Stromal cell of bone marrow (primary cell): ENCODE measurements at places on chromosomes 1 and 21.
A peak's percentile ranks its signal among the peaks of the same experiment; 100 is the strongest.

- peak; percentile 71 for DNase-seq
These were observed 292.4 kb downstream of the PTBP2 start for GRCh38 chr1:97013941-97014340.

GRCh38 chr21:27448960-27449359 lies 482.1 kb upstream of the ADAMTS5 start:
- DNase-seq = no peak

DNA sequence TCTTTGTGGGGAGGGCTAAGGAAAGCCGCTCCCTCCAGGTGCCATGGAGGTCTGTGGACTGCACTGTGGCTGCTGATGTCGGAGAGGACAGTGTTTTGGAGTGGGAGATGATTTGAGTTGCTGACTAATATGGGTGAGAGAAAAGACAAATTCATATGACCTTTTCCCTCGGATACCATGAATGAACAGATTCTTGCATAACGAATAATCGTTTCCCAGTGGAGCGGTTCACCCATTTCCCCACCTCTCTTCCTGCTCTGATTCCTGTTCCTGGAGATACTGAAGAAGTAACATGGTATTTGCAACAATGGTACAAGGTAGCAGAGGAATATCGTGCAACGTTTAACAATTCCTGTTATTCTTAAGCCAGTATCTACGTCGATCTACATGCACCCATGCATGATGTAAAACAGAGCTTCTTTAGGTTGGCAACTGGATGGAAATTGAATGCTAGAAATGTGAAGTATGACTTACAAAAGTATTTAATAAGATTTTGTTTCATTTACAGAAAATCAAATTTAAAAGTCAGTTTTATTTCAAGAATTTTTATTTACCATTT lies 227.1 kb downstream of the TOMM20 start:
- DNase-seq = no peak

- DNase-seq = no peak
These were observed 49.8 kb downstream of the ADAMTS1 start for GRCh38 chr21:26795412-26795805.

DNA sequence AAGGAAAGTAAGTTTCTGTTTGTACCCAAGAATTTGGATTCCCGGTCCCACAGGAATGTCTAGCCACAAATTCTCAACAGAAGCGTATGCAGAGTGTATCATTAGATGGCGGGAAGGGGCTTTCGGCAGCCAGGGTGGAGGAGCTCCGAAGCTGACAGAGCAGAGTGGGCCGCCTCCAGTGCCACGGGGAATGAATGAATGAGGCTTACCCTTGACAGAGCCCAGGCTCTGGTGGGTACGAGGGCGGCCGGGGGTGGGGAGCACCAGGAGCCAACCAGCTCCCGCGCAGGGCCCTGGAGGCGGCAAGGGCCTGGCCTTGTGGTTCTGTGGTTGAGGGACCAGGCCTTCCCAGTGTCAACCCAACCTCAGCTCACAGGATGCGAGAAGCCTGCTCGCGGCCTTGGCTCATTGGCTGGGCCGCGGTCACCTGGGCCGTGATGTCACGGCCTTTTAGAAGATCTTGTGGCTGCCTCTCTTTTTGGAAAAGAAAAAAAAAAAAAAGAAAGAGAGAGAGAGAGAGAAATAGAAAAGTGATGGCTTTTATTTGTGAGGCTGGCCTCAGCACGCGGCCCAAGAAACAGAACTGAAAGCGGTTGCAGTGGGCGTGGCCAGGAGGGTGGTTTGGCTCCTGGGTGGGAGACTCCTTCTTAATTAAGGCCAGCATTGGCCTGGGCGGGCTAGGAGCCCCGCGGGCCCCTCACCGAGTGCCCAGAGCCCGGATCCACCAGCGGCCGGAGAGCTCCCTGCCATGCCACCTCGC lies 34.9 kb upstream of the RUNX3 start:
- DNase-seq = peak; percentile 72

DNA sequence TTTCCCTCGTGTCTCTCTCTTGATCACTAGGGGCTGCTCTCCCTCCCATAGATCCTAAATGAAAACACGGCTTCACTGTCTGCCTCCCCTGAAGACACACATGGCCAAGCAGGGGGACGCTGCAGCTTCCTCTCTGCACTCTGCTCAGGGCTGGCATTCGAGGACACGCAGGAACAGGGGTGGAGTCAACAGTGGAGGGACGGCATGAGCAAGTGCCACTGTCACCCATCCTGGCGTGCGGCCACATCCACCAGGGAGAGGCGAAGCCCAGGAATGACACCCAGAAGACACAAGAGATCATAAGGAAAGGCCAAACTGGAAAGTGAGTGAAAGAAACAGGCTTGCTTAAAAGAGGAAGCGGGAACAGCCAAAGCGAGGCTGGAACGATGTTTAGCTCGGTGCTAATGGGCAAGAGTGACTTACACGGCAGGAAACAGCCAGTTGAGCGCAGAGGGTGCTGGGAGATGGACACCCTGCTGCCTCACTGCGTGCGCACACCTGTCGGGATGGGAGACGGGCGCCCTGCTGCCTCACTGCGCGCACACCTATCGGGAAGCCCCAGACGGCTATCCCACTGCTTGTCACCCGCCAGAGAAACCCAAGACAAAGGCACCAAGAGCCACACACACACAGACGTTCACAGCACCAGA lies 13.6 kb upstream of the C1QTNF12 start:
- DNase-seq = no peak

DNA sequence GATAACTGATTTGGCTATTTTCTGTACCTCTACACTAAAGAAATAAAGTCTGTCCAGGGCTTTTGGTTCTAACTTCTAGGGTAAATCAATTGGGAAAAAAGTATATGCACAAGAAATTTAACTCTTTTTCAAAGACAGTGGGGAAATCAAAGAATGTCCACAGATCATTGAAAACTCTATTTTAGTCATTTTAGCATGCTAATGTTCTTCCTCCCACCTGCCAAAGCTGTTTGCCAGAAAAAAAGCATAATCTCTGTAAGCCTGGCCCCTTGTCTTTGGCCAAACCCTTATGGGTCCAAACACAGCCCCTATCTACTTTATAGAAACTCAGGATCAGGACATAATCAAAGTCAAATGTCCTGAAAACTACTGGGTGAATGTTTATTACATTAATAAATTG lies 302.2 kb upstream of the ESRRG start:
- no peak for DNase-seq

GRCh38 chr1:7885513-7886404 lies 32.9 kb upstream of the UTS2 start:
- no peak for DNase-seq

DNA sequence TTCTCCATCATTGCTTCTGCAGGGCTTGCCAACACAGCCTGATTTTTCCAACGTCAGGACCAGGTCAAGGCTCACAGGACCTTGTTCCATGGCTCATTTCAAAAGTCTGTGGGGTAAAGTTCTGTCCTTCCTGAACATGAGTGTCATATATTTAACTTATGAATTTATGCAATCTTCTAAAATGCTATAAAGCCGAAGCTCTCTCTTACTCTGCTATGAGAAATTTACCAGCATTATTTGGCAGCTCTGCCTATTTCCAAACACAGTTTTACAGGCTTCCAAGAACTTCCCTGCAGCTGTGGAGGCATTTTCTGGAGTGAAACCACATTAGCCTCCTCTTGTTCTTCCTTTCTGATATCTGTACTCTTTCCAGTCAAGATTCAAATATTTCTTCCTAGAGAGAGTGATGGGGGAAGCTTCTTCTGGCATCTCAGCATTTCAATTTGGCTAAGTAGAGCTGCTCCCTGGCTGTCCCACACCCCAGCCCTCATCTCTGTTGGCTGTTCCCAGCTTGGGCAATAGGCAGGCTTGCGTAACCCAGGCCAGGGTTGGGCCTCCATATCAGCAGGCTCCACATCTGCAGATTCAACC lies 15.6 kb upstream of the HMGCS2 start:
- peak; percentile 39 for DNase-seq

DNA sequence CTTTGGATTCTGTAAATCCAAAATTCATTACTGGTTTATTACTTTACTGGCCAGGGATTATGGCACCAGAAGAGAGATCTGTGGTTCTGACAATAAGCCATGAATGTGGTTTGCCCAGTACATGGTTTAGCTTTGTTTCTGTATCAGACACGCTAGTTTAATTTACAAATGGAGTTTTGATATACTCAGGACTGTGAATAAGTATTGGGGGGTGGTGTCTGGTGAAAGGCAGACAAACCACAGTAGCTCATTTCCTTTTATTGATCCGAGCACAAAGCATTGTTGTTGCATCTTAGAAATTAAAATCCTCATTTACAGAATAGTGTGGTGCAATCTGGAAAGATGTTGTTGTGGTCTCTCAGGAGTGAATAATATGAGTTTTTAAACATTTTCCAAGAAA lies 96.0 kb downstream of the ST6GALNAC3 start:
- no peak for DNase-seq

GRCh38 chr1:98887507-98887906 lies 117.2 kb downstream of the PLPPR5 start:
- no peak for DNase-seq

- DNase-seq = no peak
These were observed 372.6 kb downstream of the AGBL4 start for GRCh38 chr1:49651136-49651535.

GRCh38 chr1:105485207-105485606 lies 1571.3 kb upstream of the PRMT6 start:
- peak; percentile 67 for DNase-seq

DNA sequence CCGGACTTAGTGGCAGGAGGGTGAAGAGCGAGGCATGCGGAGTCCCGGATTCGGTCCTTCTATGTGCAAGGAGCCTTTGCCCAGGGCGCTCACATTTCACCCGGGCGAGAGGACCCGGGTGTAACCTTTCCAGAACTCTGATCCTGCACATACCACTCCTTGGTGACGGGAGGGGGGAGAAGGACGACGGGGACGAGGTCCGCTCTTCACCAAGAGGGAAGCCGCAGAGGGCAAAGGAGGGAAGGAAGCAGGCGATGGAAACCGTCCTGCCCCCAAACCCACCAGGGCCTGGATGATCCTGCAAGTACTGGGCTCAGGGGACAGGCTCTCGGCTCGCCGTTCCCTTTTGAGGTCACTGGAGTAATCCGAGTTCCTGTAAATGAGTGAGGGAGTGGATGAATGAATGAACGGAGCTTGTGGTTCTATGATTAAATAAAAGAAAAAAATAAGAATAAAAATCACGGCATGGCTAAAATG lies 993 bp downstream of the SYPL2 start:
- no peak for DNase-seq

- no peak for DNase-seq
These were observed 5.4 kb downstream of the CDKN2C start for GRCh38 chr1:50975436-50975835.

GRCh38 chr1:192554904-192555303 lies 20.7 kb upstream of the RGS1 start:
- no peak for DNase-seq
